ENCODE measurements at places on chromosomes 3 and 15. TPM values are rescaled to one million over a fixed set of nuclear protein-coding genes. Genes with fewer than 3 reads are reported as not detected.

NR2E3 gene
- total RNA-seq = not detected

CD200 gene
- 1.7 TPM for total RNA-seq

GRCh38 chr3:181631901-181632300, 79.8 kb upstream of the SOX2 start:
- DNase-seq = no peak

DNA sequence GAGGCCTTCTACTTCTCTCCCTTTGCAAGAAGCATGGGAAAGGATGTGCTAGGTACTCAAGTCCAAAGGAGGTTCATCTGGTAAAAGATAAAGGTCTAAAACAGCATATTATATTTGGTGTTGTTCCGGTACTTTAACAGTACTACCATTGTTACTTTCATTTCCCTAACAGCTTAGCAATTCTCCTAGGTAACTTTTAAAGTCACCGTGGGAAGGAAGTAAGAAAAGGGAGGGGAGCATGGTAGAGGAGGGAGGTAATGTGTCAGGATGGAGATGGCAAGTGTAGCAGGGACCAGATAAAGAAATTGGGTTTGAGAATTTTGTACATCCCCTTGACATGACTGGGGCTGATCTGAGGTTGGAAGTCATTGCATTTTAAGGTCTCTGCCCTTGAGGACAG, 89.4 kb upstream of the SKOR1 start:
- no peak for DNase-seq

GRCh38 chr3:15315003-15315402, 17.4 kb downstream of the SH3BP5 start:
- DNase-seq = no peak

DNA sequence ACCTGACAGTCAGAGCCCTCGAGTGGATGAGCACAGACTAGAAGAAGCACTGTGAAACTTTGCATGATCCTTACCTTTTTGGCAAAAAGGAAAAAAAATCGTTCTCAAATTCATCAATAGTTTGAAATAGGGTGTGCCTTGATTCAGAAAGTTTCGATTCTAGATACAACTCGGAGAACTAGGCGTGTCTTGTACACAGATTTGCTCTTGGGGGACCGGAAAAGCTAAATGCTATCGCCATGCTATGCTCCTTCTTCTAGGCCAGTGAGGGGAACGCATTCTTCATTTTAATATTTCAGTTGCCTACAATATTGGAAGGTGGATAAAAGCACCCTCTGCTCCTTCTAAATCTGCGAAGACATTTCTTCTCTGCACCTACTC, 25.0 kb downstream of the CD86 start:
- DNase-seq = no peak

BOC gene
- not detected for total RNA-seq

Measured in naive thymus-derived CD8-positive, alpha-beta T cell (primary cell).